Activated CD4-positive, alpha-beta T cell treated with anti-CD3 and anti-CD28 coated beads for 4 hours (primary cell): ENCODE measurements at places on chromosomes 16 and 17.

DNA sequence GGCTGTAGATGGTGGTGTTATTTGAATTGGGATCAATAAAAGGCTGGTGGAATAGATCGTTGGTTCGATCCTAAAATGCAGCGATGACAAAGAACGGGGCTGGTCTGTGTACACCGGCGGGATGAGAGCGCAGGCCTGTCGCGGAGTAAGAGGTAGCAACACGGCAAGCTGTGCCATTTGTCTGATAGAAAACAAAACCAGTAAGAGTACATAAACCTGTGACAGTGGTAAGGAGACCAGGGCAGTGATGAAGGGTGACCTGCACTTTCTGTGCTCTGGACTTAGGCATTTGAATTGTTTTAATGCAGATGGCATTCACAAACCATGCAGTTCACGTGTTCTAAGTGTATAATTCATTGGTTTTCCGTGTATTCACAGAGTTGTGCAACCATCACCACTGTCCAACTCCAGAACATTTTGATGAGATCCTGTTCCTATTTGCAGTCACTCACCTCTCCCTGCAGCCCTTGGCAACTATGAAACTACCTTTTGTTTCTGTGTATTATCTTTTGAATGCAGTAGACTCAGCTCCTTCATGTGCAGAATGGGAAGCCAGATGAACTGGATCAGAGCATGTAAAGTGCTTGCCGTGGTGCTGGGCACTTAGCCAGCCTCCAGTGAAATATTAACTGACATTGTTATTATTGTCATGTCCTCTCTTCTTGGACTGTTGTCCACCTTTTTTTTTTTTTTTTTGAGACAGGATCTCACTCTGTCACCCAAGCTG, 286.1 kb downstream of the SNX29 start:
- DNase-seq = no peak

GRCh38 chr17:80971704-80972304, 19.8 kb upstream of the CHMP6 start:
- DNase-seq = no peak

- no peak for DNase-seq
These were observed 644 bp downstream of the SEC14L5 start for GRCh38 chr16:4958510-4959438.

DNA sequence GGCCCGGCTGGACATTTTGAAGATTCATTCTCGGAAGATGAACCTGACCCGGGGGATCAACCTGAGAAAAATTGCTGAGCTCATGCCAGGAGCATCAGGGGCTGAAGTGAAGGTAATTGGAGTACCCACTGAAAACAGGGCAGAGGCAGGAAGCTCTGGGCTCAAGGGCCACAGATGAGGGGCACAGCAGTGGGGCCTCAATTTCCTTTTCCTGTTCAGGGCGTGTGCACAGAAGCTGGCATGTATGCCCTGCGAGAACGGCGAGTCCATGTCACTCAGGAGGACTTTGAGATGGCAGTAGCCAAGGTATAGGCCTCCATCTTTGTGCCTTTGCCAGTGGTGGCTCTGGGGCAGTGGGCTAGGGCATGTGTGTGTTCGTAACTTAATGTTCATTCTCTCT, 4.0 kb upstream of the FTSJ3 start:
- DNase-seq = no peak

DNA sequence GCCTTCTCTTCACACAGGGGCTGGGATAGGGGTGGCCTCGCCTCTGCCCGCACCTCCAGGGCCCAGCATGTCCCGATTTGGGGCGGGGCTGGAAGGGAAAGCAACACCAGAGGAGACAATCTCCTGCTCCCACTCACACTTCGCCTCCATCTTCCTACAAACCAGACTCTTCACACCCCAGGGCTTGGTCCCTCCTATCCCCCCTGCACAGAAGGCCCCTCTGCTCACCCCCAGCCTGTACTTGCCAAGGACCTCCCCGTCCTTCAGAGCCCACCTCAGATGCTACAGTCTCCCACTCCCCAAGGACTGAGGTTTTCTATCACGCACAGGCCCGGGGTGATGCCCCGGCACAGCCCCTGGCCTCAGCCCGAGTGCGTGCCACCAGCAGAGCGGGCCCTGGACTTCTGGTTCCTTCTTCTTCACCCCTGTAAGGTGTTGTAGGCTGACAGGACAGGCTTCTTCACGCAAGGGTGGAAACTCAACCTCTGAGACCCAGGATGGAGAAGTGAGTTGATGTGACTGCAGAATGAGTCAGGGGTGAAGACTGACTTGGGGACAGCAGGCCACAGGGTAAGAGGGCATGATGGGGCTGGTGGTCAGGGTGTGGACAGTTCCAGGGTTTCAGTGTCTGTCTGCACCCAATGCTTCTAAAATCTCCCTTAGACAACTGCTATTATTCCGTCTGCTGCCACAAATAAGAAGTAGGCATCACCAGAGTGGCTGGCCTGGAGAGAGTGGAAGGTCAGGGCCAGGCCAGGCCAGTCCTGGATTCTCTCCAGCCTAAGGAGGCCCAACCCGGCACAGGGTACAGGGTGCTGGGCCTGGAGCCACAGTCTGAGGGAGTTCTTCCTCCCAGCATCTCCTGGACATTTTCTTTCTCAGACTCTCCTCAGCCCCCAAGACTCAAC, 2.5 kb downstream of the ITGAE start:
- DNase-seq = no peak

GRCh38 chr17:44221084-44221861, 1.8 kb upstream of the UBTF start:
- DNase-seq = peak; percentile 54
